ENCODE measurements at places on chromosomes 16 and 17. TPM values are rescaled to one million over a fixed set of nuclear protein-coding genes. Genes with fewer than 3 reads are reported as not detected.

Gene KRTAP4-5
- not detected for total RNA-seq

Gene BLMH
- 33.2 TPM for total RNA-seq

Gene CDH5
- 15.6 TPM for total RNA-seq

Gene FOXC2
- total RNA-seq = 4.5 TPM

Gene GUCY2D
- total RNA-seq = not detected

Gene KRTAP1-5
- total RNA-seq = not detected

Gene SLC35G6
- not detected for total RNA-seq

Gene MPG
- 134 TPM for total RNA-seq

Gene CLEC18A
- total RNA-seq = 0.24 TPM

Measured in cardiac ventricle fibroblast (primary cell).